ENCODE measurements at places on chromosomes 1 and 21.

- no peak for DNase-seq
Observed at GRCh38 chr1:75733661-75734060, 9.2 kb downstream of the ACADM start.

GRCh38 chr1:193537266-193538002 is 351.0 kb upstream of the B3GALT2 start:
- peak; percentile 47 for DNase-seq

GRCh38 chr1:109764561-109765482 is 1.1 kb upstream of the EPS8L3 start:
- no peak for DNase-seq

GRCh38 chr1:104056786-104057185 is 307.1 kb downstream of the AMY1C start:
- no peak for DNase-seq

DNA sequence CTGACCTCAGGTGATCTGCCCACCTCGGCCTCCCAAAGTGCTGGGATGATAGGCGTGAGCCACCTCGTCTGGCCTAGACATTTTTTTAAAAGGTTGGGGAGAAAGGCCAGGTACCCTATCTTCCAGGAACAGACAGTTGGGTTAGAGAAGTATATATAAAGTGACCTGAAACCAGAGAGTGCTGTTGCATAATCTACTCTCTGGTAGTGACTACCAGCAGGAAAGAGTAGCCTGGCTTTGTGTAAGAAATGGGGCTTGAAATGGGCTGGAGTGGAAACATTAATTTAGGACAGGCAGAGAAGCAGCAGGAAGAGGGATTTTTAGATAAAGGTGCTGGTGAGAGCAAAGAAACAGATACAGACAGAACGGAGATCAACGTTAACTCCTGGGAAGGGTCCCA is 125.8 kb upstream of the HOOK1 start:
- DNase-seq: no peak

- DNase-seq: no peak
Observed at GRCh38 chr1:86645851-86646250, 58.5 kb upstream of the SH3GLB1 start.

DNA sequence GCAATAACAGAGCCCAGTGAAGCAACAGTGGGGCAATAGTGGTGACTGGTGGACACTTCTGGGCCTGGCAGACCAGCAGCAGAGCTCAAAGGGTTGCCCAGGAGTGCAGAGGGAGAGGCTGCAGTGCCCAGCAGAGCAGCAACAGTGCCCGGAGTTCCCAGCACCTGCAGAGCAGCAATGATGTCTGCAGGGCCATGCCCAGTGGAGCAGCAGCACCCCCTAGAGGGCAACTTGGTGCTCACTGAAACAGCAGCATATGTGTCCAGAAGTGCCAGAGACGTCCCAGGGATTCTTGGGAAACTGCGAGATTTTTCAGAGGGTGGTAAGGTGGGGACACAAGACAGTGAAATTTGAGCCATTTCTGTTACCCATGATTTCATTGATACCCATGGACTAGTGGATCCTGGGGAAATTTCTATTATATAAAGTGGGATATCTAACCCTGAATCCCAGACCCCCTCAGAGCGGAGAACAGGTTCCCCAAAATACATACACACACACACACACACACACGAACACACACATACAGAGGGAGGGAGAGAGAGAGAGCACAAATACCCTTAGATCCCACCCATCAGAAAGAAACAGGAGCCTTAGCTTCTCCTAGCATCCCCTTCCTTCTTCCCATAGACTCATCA is 156.9 kb upstream of the GJB5 start:
- DNase-seq: peak; percentile 71

Measured in stimulated activated CD4-positive, alpha-beta T cell treated with anti-CD3 and anti-CD28 coated beads, Interleukin-4, amount 100 ng/mL, for 48 hours (primary cell).